D341Med (cell line): ENCODE measurements at places on chromosomes 5 and 9.
A peak's percentile ranks its signal among the peaks of the same experiment; 100 is the strongest.

GRCh38 chr5:153498516-153498915, 8.0 kb downstream of the GRIA1 start:
- no peak for DNase-seq

DNA sequence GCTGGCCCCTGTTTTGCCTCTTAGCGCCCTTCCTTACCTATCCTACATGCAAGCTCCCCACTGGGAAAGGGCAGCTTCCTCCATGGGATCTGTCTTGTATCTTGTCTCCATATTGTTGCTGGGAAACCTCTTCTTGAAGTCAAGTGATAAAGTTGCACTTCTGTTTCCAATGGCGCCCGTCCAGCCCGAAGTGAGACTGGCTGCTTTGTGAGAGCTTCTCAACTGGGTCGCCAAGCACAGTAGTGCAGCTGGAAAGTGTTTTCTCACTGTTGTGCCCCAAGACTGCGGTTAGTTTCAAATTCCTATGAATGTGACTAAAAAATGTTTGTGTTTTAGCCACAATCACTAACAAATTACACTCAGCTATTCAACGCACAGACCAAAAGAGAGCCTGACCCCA, 506.6 kb upstream of the MPDZ start:
- no peak for DNase-seq

DNA sequence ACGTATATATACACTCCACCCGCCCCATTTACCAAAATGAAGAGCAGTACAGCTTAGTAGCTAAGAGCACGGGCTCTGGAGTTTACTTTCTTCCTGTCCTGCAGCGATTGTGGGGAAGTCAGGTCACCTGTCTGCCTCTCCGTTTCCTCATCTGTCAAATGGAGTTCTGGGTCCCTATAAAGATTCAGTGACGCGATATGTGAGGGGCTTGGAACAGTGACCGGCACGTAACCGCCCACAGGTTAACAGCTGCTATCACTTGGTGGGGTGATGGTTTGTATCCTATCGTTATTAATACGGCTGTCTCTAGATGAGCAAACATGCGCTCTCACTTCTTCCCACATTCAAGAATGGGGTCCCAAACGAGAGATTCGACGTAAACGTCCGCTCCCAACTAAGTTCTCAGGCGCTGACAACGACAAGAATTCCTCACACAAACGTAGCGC, 426 bp downstream of the FAM114A2 start:
- DNase-seq, result peak; percentile 45

- peak; percentile 77 for DNase-seq
These were observed 190.0 kb downstream of the FANCC start for GRCh38 chr9:95127249-95128176.

GRCh38 chr5:146582051-146582596, 66.1 kb upstream of the GPR151 start:
- no peak for DNase-seq

GRCh38 chr9:125361837-125362531, 100.4 kb downstream of the GAPVD1 start:
- no peak for DNase-seq

- no peak for DNase-seq
These were observed 107.2 kb downstream of the ZFAND5 start for GRCh38 chr9:72257814-72258213.

DNA sequence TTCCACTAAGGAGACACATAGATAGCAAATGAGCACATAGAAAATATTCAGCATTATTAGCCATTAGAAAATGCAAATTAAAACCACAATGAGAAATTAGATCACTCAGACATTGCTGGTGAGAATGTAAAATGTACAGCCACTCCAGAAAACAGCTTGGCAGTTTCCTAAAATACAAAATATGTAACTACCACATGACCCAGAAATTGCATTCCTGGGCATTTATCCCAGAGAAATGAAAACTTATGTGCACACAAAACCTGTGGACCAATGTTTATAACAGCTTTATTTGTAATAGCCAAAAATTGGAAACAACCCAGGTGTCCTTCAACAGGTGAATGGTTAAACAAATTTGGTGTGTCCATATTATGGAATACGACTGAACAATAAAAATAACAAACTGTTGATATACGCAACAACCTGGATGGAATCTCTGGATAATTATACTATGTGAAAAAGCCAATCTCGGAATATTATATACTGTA, 34.8 kb upstream of the SHC3 start:
- no peak for DNase-seq

- no peak for DNase-seq
These were observed 37.5 kb downstream of the CTNNA1 start for GRCh38 chr5:138790684-138791083.

DNA sequence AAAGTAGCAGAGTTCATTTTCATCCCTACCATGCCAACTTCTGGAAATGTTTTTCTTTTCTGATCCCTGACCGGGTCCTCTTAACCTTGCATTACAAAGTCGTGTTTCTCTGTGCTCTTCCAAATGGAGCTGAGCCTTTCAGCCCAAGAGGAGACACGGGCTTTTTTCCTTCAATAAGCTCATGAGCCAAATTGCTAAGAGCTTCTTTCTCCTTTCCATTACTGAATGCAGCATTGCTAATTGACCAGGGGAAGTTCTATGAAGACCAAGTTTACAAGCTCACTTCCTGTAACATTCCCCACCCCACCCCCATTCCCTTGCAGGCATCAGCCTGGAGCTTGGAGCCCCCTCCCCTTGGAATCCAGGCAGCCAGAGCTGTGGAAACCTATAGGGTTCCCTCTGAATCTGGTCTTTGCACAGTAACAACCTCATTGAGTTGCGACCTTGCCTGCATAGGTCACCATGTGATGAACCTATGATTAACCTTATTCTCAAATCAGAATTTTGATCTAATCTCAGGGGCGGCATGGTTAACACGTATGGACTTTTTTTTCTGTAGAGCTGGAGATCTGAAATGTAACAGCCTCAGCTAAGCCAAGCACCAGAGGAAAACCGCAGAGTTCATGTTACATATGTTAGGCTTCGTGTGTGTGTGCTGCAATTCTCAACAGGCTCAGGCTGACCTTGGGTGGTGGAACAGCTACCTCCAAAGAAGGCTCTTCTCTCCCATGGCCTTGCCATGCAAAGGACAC, 395.7 kb upstream of the ZNF462 start:
- no peak for DNase-seq

- no peak for DNase-seq
These were observed 138.6 kb upstream of the SPEF2 start for GRCh38 chr5:35478856-35479682.

- DNase-seq, result peak; percentile 49
These were observed 188.5 kb upstream of the GRAMD2B start for GRCh38 chr5:126234563-126235195.

DNA sequence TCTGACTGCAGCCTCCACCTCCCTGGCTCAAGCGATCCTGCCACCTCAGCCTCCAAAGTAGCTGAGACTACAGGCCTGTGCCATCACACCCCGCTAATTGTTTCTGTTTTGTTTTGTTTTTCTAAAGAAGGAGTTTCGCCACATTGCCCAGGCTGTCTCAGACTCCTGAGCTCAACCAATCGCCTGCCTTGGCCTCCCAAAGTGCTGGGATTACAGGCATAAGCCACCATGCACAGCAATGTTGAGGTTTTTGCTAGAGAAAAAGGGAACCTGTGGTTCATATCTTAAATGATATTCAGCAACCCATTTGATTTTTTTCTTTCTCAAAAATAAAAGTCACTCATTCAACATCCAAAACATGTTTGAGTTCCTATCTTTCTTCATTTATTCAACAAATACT, 20.4 kb upstream of the DELE1 start:
- no peak for DNase-seq

GRCh38 chr9:69400470-69400869, 75.5 kb downstream of the ENTREP1 start:
- no peak for DNase-seq

DNA sequence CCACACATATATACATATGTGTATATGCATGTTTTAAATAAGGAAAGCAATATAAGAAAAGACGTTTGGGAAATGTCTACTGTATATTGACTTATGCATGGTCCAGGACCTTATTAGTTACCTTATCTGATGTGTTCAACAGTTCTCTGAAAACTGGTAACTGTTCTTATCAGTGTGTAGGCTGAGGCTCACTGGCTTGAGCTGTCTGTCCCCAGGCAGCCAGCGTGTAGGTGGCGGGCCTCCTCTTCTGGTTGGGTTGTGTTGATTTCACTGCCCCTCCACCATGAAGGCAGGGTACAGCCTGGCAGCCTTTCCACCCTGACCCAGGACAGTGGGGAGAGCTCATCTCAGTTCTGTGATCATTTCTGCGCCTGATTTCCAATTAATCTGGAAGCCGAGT, 38.7 kb upstream of the SEMA4D start:
- no peak for DNase-seq

GRCh38 chr9:137035507-137035834, 3.6 kb upstream of the FUT7 start:
- DNase-seq, result peak; percentile 63

DNA sequence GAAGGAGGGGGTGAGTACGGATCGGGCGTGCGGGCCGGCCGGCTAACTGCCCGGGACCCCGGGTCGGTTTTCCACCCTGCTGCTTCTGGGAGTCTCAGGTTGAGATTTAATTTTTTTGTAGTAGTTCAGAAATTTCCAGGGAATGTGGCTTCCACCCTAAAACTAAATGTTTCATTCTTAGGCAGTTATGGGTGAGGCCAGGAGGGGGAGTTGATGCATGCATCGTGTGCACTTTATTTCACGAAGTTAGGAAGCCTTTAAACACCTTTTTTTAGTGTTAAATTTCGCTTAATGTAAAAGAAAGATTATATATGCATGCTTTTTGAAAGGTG, 905 bp downstream of the CDK9 start:
- DNase-seq, result no peak

DNA sequence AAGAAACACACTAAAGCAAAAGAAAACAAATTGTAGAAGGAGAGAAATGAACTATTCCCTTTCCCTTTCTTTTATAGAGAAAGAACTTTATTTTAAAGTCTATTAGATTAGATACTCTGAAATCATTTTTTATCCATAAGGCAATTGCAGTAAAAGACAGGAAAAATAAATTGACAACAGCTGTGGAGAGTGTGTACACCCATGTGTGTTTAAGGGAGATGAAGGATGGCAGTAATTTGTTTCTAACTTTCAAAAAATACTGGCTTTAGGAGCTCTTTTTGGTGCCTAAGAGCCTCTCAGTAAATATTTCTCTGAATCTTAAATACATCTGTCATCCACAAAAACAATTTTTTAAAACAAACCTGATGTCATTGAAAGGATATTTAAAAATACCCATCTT, 18.3 kb upstream of the ARL14EPL start:
- no peak for DNase-seq

- DNase-seq, result no peak
These were observed 440.0 kb upstream of the MPDZ start for GRCh38 chr9:13719446-13719845.

DNA sequence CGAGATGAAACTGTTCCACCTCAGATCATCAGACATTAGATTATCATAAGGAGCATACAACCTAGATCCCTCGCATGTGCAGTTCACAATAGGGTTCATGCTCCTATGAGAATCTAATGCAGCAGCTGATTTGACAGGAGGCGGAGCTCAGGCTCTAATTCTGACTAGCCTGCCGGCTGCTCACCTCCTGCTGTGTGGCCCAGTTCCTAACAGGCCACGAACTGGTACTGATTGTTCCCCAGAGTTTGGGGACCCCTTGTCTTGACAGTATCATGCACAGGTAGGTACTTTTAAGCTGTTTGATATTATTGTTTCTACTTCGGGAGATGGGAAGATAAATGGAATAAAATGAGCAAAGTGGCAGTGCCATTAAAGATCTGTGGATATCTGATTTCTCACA, 66.9 kb downstream of the ZCCHC7 start:
- DNase-seq, result no peak

DNA sequence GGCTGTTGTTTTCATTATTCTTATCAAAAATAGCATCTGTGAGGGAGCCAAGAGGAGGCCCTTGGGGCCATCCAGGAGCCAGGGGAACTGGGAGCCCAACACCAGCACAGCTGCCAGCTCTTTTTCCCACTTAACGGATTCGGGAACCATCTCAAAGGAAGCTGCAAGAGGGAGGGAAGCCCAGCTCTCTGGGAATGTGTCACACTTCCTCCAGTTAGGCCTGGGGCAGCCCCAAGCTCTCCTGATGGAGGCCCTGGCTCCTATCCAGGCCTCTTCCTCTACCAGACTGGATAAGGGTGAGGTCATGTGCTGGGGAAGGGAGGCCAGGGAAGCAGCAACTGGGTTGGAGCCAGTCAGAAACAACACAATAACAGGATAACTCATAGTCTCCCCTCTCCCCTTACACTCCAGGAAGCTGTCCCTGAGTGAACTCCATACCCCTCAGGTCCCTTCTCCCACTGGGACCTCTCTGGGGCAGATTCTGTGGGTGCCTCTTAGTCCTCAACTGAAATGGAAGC, 12.7 kb downstream of the CSF2 start:
- no peak for DNase-seq

GRCh38 chr5:119136666-119137318, 65.9 kb downstream of the DMXL1 start:
- no peak for DNase-seq

GRCh38 chr5:8843771-8844170, 702.1 kb downstream of the SEMA5A start:
- no peak for DNase-seq

- DNase-seq, result no peak
These were observed 26.2 kb downstream of the ANGPTL2 start for GRCh38 chr9:127096208-127096607.

DNA sequence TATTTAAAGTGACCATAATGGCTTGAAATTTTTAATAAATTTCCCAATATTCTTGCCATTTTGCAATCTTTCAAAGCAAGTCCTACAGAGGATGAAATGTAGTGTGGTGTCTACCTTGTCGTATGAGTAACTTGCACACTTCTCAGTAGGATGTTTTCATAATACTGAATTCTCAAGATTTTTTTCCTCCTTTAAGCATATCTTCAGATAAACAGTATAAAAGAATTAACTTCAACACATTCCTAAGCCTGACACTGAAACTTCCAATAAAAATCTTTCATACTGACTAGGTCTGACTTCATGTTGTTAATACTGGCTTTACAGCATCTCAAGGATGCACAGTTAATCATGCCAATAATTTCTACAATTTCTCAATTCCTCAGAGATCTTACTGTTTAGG, 62.0 kb downstream of the DROSHA start:
- no peak for DNase-seq

- DNase-seq, result peak; percentile 91
These were observed 52.3 kb downstream of the PSD2 start for GRCh38 chr5:139847790-139848507.

DNA sequence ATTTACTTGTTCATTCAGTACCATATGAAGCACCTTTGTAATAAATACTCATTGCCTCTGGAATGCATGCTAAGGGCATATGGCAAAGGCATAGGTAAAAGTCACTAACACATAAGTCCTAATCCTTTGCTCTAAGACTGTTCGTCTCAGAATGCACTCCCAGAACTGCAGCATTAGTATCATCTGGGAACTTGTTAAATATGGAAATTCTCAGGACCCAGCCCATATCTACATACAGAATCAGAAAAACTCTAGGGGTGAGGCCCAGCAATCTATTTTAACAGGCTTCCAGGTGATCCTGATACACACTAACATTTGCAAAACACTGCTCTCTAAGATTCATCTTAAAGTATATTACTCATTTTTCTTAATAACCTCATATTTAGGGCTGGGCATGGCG, 113.8 kb upstream of the CDH6 start:
- DNase-seq, result no peak
